ENCODE measurements at places on chromosomes 12 and 14.

DNA sequence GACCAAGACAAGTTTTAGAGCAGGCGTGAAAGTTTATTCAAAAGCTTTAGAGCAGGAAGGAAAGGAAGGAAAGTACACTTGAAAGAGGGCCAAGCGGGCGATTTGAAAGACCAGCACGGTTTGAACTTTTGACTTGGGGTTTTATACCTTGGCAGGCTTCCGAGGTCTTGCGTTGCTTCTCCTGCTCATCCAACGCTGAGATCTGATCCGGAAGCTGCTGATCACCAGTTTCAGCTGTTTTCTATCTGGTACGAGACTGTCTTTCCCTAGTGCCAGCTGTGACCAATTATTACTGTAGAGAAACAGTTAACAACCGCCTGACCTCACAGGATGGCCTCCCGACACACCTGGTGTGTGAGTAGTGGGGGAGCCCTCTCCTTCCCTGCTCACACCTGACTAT lies 20.6 kb upstream of the SNRPF start:
- peak; percentile 55 for DNase-seq

GRCh38 chr12:62250671-62251608 lies 9.3 kb upstream of the USP15 start:
- peak; percentile 49 for DNase-seq

DNA sequence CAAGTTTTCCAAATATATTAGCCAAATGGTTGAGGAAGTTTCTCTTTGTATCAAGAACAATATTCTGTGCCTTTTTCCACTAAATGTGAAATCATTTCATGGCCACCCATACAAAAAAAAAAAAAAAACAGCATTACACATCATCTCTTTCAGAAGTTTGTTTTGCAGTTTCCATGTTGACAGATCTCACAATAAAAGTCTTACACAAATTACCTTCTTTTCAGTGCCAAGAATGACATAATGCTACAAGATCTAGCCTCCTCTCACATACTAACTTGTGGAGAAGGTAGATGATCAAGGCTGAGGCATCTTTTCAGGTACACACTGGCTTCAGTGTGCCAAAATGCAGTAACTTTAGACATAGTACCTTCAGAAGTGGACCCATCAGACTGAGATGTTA lies 35.3 kb downstream of the PRKD1 start:
- peak; percentile 7 for DNase-seq

DNA sequence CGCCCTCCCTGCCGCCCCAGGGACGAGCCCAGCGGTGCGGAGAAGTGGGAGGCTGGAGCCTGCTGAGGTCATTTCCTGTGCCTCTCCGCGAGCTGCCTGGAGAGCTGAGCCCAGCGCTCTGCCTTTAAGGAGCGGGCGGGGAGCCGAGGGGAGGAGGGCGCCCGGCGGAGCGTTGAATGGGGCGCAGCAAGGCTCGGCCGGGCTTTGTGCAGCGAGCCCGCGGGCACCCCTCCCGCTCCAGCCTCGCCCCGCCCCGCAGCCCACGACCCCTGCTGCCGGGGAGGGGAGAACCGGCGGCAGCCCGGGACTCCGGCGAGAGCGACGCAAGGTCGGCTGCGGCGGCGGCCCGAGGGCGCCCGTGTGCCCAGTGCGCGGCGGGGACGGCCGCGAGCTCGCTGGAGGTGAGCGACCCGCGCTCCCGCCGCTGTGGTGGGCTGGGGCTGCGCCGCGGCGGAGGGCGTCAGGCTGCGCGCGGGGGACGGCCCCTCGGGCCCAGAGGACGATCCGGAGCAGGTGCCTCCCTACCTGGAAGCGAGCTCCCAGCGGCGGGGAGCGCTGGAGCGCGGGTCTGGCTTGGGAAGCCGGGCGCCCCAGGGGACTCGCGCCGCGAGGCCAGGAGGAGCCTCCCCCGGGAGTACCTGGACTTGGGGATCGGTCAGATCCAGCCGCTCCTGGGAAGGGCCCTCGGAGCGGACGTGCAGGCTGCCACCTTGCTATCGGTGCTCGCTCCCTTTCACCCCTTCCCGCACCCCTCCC lies at the start of gene PLEKHH1:
Gene PLEKHH1 (plus strand): TSS at position 293 of the 756 bp plus-strand sequence. CDS start 8,578 bp downstream, outside the sequence.
- DNase-seq, result peak; percentile 70

GRCh38 chr14:47039336-47039735 lies 387.8 kb upstream of the RPL10L start:
- no peak for DNase-seq

DNA sequence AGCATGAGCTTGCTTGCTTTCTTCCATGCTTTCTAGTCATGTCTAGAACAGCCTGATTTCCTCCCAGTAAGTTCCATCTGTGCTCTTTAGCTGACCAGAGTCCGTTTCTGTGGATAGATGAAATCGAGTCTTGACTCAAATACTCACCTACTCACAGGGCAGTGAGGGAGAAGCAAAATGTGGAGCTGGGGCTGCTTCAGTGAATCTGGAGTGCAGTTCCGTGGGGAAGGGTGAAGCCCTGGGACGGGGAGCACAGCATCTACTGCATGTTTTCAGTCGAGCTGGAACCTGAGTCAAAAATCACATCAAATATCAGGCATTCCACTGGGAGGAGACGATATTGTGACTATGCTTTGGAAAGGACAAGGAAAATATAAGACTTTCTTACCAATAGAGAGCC lies 70.3 kb upstream of the PRMT8 start:
- DNase-seq, result no peak

Measured in fibroblast of skin of right biceps (primary cell).